Thyroid gland (tissue), 4 donors: ENCODE measurements at places on chromosomes 12 and 14. TPM values are rescaled to one million over a fixed set of nuclear protein-coding genes. Genes with fewer than 3 reads are reported as not detected.
A peak's percentile ranks its signal among the peaks of the same experiment; 100 is the strongest.

DNA sequence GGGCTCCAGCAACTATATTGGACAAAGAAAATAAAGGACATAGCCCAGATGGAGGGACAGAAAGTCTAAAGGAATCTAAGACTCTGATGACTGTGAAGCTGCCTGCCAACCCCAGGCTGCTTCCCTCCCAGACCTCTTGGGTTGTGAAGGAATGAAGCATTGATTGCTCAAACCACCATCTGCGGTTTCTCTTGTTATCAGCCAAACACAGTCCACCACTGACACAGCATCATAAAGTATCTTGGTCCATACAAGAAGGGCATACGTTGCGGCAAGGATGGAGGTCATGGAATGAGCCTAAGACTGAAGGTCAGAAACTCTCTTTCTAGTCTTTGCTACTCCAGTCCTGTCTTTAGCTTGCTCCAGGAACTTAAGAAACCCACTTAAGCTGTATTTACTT is 58.5 kb upstream of the PLXNC1 start:
- no peaks in the 10 kb centered on the region for H3K27me3 ChIP-seq
- no peak overlapping the region for H3K27ac ChIP-seq
- no peaks in the 10 kb centered on the region for H3K4me1 ChIP-seq
- no peak for DNase-seq
- no peaks in the 10 kb centered on the region for H3K36me3 ChIP-seq

DNA sequence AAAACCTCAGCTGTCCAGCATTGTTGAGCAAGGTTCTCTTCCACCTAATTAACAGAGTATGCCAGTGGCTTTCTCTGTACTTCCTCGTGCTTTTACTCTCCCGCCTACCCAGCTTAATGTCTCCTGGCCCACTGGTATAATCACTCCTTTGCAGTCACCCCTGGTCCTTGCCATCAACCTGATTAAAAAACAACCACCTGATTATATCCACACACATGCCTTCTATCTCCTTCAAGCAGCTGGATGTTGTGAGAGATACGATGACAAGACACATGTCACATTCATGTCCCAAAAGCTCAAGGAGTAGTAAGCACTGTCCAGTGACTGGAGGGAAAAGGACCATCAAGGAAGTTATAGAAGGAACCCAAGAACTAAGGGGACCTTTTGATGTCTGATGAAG is 241.3 kb upstream of the GRIP1 start:
- H3K27ac ChIP-seq = no peak overlapping the region
- no peak for DNase-seq
- no peak overlapping the region for H3K4me3 ChIP-seq
- no peaks in the 10 kb centered on the region for H3K36me3 ChIP-seq
- no peaks in the 10 kb centered on the region for H3K27me3 ChIP-seq

DNA sequence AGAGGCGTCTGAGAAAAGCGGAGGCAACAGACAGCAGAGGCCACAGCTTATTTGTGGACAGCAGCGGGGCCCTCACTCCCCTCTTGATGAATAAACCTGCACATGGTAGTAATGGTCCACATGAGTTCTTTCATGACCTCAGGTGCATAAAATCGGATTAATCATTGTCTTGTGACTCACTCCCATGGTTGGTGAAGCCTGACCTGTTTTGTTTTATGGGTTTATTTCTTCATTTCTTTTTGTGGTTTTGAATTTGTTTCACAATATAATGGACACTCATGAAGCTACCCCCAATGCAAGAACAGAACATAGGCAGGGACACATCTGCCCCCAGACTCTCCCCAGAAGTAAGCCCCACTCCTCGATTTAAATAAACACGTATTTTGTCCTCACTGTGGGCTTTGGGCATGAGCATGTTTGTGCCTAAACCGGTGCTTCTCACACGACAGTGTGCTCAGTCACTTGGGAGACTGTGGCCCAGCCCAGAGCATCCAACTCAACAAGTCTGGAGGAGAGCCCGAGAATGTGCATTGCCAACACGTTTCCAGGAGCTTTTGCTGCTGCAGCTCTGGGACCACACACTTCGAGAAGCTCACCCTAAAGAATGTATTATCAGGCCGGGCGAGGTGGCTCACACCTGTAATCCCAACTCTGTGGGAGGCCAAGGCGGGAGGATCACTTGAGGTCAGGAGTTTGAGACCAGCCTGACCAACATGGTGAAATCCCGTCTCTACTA is 116.1 kb downstream of the SCARB1 start:
- peaks cover 22% of the 10 kb centered on the region for H3K4me1 ChIP-seq
- no peak for DNase-seq
- no peak overlapping the region for H3K4me3 ChIP-seq
- peak overlapping the region; percentile 81 for H3K27ac ChIP-seq
- no peaks in the 10 kb centered on the region for H3K27me3 ChIP-seq
- no peaks in the 10 kb centered on the region for H3K36me3 ChIP-seq

GRCh38 chr14:93096691-93097322 is 18.9 kb downstream of the ITPK1 start:
- no peak for DNase-seq
- peaks cover 8% of the 10 kb centered on the region for H3K4me1 ChIP-seq
- H3K36me3 ChIP-seq = no peaks in the 10 kb centered on the region
- no peak overlapping the region for H3K27ac ChIP-seq
- H3K4me3 ChIP-seq = no peak overlapping the region

- H3K27ac ChIP-seq = no peak overlapping the region
- H3K27me3 ChIP-seq = no peaks in the 10 kb centered on the region
- H3K36me3 ChIP-seq = no peaks in the 10 kb centered on the region
- no peak overlapping the region for H3K4me3 ChIP-seq
Observed at GRCh38 chr12:102609996-102610395, 129.6 kb upstream of the IGF1 start.

RBP5 gene
- total RNA-seq = not detected

TCL1B gene
- total RNA-seq = not detected

VRTN gene
- not detected for total RNA-seq

OR4Q2 gene
- not detected for total RNA-seq

PCK2 gene
- 47.4 TPM for total RNA-seq

MIPOL1 gene
- 22.3 TPM for total RNA-seq
